ACHN (cell line): ENCODE measurements at places on chromosomes 1 and 21.

- DNase-seq, result no peak
Observed at GRCh38 chr1:183753464-183753891, 51.4 kb upstream of the RGL1 start.

DNA sequence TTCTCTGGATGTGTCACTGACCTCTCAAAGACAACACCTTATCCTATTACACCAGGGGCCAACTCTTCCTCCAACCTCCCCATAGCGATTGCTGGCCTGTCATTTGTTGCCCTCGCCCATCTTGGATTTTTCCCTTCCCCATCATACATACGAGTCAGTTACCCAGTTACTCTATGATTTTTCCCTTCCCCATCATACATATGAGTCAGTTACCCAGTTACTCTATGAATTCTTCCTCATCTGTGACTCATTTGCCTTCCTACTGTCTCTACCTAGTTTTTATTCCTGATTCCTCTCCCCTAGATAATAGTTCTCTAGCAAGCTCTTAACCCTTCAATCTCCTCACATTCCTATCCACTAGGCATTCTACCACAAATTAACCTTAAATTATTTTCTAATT is 178.8 kb downstream of the NR5A2 start:
- DNase-seq, result peak; percentile 44

GRCh38 chr1:70672442-70672888 is 261.4 kb downstream of the CTH start:
- no peak for DNase-seq

- DNase-seq, result no peak
Observed at GRCh38 chr1:219422811-219423598, 189.9 kb downstream of the ZC3H11B start.

- DNase-seq, result no peak
Observed at GRCh38 chr1:106222403-106222802, 834.1 kb upstream of the PRMT6 start.

GRCh38 chr1:18954270-18955071 is 2.0 kb downstream of the IFFO2 start:
- no peak for DNase-seq

DNA sequence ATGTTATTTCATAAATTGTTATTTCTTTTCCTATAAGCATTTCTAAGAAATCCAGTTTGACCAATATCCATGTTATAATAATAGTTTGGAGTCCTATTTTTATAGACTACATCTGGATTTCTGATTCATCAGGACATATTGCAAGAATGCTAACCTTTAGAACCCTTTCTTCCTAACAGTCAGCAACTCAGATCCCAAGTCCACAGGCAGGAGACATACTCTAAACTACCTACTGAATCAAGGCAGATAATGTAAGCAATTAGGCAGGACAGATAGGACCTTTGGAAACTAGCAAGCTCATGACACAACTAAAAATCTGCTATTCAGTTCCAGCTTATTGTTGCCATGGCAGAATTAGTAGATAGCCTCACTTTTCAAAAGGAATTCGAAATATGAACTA is 104.1 kb downstream of the DENND1B start:
- DNase-seq, result no peak

DNA sequence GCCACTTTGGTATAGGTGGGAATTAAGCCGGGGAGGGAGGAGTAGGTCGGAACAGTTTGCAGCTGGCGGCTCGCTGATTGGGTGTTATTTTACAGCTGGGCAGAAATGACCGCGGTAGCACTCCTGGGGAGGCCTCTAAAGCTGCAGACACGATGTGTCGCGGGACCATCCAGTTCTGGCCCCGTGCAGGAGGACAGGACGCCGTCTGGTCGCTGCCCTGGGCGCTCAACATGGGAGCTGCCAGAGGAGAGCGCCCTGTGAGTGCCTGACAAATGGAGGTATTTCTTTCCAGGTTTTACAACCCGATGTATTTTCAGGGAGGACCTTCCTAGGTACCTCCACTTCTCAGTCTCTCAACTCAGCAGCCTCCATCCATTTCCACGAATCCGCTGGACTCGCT is 46.2 kb downstream of the CDC7 start:
- DNase-seq, result peak; percentile 4

DNA sequence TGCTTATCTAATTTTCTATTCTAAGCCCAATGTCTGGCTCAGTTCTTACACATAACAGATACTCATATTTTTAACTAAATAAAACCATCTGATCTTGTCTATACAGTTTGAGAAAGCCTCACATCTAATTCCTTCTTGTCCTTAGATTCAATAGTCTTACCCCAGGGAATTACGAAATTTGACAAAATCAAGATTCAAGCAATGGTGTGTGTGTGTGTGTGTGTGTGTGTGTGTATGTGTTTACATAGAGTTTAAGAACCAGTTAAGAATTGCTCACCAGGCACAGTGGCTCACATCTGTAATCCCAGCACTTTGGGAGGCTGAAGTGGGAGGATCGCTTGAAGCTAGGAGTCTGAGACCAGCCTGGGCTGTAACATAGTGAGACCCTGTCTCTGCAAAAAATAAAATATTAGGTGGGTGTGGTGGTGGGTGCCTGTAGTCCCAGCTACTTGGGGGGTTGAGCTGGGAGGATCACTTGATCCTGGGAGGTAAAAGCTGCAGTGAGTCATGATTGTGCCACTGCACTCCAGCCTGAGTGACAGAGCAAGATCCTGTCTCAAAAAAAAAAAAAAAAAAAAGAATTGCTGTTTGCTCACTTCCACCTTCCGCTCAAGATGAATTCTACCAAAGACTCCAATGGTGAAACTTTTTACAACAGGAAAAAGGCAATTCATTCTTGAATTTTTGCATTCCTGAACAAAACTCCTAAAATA is 6.2 kb downstream of the WDR64 start:
- no peak for DNase-seq

GRCh38 chr1:156992215-156992614 is 53.3 kb downstream of the ARHGEF11 start:
- no peak for DNase-seq

DNA sequence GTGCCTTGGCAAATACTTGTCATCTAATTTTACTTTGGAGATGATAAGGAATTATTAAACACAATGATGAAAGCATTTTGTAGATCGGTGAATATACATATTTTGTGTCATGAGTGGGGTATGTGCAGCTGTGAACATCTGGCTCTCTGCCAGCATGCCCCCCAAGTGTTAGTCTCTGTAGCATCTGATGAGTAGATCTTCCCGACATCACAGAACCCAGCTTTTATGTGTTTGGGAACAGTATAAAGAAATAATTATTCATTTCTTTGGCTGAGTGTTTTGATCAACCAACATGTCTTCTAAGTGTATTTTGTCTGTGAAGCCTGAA is 4.5 kb upstream of the CTNNBIP1 start:
- DNase-seq, result no peak

DNA sequence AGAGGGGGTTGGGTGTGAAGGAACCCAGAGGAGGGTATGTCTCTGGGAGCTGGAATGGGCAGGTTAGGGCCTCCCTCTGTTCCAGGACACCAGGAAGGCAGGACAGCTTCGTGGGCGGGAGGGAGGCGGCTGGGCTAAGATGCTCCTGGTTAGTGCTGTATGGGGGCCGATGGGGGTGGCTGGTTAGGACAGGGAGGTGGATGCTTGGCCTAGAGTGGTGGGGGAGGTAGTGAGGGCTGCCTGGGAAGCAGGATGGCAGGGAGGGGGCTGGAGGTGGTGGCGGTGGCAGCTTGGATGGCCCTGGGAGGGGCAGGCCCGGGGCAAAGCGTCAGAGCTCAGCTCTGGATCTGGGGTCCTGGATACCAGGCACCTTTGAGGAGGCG is 6.2 kb upstream of the MMP23B start:
- DNase-seq, result no peak

DNA sequence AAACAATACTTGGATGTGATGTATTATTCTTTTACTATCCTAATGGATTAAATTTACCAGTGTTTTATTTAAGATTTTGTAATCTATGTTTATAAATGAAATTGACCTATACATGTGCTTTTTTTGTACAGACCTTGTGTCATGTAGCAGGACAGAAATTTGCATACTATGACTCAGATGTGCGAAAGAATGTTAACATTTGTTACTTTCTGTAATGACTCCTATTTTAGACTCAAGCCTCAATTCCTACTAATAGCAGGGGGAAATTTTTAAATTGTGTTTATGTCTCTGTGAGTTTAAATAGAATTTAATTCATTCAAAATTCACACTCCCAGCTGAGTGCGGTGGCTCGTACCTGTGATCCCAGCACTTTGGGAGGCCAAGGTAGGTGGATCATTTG is 21.8 kb upstream of the RIMKLA start:
- DNase-seq, result no peak

DNA sequence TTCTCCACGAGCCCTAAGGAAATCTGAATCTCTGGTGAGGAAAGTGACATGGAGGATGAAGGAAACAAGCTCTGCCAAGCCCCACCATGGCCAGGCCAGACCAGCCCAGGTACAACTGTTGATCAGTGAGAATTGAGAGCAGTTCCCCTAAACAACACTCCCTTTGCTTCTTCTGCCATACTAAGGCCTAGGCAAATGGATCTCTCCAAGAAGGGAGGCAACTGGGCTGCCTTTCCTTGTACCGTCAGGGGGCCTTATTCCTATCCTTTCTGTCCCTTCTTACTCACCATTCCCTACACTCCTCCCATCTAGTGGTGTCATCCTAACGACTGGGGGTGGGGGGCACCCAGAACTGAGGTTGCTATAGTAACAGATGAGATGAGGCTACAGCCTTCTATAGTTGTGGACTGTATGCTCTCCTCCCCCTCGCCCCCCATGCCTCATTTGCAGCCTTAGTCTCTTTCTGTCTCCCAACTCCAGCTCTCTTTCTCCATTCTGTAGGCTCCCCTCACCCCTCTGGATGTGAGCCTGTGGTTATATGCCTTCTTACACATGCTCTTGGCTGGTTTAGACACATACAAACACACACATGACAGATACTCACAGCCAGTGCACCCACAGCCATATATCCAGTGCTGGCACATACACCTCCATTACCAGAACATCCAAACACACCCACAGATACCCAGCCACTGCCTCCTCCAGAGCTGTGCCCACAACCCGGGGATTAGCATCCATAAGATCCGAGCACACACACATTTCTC is 3.6 kb downstream of the PEA15 start:
- no peak for DNase-seq

DNA sequence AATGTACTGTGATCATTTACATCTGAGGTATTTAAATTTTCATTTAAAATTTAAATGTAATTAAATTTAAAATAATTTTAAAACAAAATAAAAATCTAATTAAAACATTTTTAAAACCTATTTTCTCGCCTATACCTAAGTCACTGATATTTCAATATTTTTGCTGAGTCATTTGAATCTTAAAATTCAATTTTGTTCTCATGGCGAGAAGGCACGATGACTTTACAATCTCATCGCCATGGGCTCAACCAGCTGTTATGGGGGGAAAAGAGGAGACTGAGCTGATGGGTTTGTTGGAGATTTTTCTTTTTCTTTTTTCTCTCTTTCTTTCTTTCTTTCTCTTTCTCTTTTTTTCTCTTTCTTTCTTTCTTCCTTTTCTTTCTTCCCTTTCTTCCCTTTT is 89.3 kb downstream of the PRDM16 start:
- DNase-seq, result no peak

DNA sequence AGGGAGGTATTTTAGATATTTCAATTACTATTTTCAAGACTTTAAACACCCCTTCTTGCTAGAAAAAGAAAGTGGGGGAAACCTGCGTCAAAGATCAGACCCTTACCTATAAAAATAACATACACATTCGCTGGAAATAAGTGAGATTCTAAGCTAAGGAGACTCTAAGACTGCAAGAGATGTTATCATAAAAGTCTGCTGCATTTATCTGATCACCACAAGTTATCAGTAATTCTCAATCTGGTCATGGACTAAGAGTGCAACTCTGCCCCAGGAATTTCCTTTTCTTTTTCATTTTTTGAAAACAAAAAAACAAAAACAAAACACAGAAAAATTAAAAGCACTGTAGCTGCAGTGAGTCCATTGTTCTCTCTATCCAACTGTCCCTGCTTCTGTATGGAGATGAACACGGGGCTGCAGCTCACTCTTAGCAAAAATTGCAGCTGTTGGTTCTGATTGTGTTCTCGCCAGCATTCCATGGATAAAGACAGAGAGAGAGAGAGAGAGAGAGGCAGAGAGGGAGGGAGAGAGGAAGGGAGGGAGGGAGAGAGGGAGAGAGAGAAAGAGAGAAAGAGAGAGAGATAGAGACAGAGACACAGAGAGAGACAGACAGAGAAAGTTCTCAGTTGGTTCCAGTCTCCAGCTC is 14.1 kb downstream of the XKR8 start:
- no peak for DNase-seq

DNA sequence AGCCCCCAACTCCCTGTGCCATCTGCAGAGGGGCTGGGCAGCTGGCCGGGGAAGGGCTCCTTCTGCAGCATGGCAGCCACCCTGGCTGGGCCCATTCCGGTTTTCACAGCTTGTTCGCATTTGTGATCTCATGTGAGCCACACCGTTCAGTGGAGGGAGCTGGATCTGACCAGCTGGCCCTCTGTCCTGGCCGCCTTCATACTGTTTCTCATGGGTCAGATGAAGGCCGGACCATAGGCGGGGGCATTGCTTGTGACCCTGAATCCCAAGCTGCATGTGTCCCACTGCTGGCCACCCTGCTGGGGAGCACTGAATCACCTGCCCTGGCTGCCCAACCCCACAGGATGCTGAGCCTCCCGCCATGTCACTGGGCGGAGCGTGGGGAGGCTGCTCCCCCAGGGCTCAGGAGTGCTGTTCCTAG is 36.4 kb upstream of the PRSS38 start:
- no peak for DNase-seq

GRCh38 chr1:38814984-38815464 is 44.5 kb downstream of the RRAGC start:
- no peak for DNase-seq

DNA sequence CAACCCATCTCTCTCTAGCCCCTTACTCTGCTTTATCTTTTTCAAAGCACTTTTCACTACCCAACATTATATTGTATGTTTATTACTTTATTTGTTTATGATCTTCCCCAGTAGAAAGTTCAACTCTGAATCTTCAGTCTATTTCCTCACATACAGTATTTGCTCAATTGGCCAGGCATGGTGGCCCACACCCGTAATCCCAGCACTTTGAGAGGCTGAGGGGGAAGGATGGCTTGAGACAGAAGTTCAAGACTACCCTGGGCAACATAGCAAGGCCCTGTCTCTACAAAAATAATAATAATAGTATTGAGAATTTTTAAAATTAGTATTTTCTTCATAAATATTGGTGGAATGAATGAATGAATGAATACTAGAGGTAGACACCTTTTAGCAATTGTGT is 1.2 kb downstream of the STPG1 start:
- no peak for DNase-seq

DNA sequence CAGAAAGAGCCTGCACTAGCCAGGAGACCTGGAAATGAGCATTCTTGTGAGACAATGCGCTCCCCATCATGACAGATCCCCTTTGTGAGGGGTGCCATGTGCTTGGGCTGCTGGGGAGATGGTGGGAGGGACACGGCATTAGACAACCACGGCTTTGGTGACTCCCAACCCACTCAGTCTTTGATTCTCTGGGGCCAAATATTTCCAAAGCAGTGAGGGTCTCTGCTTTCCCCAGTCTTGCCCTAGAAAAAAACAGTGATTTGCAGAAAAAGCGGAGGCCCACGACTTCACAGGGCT is 10.2 kb downstream of the SLC45A3 start:
- DNase-seq, result no peak
